ENCODE measurements at places on chromosomes 5 and 9.

DNA sequence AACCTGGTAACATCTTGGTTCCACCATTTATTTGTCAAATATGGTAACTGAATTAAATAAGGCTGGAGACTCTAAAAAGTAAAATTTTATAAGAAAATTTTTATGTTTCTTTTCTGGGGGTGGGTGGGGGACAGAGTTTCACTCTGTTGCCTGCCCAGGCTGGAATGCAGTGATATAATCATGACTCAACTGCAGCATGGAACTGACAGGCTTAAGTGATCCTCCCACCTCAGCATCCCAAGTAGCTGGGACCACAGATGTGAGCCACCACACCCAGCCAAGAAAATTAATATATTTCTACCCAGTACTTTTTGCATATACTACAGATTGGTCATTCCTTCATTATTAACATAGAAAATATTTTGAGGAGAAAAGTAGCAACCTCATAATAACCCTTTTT, 216.9 kb downstream of the DEPDC1B start:
- no peak for DNase-seq

- no peak for DNase-seq
Measured at GRCh38 chr5:143215690-143216089, 187.8 kb downstream of the NR3C1 start.

DNA sequence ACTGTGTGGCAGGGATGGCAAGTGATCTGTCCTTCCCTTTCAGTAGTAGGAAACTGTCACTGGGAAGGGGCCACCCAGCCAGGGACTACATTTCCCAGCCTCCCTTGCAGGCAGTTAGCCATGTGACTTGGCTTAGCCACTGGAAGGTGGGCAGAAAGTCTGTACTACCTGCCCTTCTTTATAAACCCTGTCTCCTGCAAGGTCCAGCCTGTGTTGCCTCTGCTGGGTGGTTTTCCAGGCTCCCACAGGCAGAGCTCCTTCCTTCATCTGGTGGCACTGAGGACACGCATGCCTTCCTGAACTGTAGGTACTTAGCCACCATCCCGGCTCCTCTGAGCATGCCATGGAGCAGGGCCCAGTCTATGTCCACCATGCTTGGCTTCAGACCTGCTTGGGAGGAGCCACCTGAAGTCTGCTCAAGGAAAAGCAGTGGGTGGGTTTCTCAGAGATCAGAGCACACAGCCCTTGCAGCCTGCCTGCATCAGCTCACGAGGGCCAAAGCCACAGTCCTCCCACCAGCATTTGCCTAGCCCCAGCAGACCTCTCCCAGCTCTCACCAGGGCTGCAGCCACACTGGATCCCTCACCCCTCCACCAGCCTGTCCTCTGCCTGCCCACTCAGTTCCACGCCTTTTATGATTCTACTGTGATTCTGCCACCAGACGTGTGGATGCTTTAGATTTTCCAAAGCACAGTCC, 16.7 kb upstream of the SLC25A51 start:
- DNase-seq = no peak

GRCh38 chr9:69744688-69745380, 15.0 kb downstream of the PTAR1 start:
- DNase-seq = no peak

- no peak for DNase-seq
Measured at GRCh38 chr9:88339317-88339716, 48.9 kb upstream of the SPIN1 start.

DNA sequence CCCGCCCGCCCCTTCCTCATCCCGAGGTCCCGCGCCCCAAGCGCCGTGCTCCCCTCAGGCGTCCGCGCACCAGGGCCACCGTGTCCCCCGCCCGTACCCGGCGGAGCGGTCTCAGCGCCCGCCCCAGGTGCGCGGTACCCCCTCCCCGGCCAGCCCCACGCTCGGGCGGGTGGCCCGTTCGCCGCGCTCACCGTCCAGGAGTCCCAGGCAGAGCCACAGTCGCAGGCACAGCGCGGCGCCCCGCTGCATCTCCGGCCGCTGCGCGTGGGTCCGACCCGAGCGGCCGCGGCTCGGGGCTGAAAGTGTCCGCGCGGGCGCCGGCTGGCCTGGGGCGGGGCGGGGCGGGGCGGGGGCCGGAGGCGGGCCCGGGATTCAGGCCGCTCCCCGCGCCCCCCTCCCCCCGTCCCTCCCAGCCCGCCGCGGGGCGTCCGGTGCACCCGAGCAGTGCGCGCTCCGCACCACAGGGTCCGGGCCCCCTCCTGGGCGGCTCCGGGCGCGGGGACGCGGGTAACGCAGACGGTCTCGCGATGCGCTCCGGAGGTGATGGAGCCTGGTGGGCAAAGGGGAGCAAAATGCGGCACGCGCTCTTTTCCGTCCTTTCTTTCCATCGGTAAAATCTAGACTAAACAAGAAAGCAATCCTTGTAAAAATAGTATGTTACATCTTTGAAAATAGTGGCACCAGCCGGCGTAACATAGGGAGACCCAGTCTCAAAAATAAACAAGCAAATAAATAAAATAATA, at the start of gene FLT4:
FLT4 (minus strand) TSS at position 304 of the 743 bp plus-strand sequence; CDS start at position 249, 55 bp downstream.
- DNase-seq = no peak

DNA sequence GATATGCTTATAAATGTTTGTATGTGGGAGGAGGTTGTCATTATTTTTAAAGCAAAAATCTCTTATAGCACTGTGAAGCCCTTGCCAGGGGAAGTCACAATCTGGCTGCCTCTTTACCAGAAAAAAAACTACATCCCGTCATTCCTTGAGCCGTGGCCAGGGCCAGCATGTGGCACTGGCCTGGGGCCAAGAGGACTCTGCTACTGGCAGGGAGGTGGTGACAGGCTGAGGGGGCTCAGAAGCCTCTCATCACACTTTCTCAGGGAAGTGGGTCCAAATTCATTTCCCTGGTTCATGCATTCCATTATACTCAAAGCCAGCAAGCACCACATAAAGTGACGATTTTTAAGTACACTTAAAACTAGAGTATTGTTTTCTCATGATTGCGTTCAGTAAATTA, 457.3 kb downstream of the ZNF608 start:
- DNase-seq = no peak

DNA sequence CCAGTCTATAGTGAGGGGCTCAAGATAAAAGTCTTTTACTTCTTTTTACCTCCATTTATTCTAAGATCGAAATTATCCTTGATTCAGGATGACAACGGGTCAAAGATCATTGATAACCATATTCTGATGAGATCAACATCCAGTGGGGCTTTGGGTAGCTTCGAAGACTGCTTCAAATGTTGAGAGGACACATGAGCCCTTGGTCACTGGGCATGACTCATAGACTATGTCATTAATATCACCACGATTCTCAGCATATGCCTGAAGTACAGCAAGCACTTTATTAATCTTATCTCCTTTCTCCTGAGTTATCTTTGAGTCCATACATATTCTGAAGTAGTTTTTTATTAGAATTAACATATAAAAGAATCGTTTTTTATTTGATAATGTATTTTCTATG, 117.1 kb upstream of the DAB2 start:
- DNase-seq = no peak

DNA sequence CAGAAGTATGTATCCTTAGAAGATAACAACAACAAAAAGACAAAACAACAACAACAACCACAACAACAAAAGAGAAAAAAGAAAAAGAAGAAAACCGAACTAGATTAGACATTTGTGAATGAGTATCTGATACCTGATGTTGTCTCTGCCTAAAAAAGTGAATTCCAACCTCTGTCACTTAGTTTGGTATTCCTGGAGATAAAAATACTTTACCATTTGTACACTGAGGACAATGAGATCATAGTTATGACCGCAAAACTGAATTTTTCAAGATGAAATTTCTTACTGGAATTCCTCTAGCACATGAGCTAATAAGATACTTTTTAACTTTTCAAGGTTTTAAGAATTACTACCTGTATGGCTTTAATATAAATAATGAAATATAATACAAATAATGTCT, 54.5 kb downstream of the ALDH1A1 start:
- DNase-seq = no peak
